Dermis blood vessel endothelial cell (primary cell): ENCODE measurements at places on chromosomes 2 and 18. TPM values are rescaled to one million over a fixed set of nuclear protein-coding genes. Genes with fewer than 3 reads are reported as not detected.

- DNase-seq: peak; percentile 5
These were observed 144.9 kb upstream of the ERBB4 start for GRCh38 chr2:212683346-212684097.

GRCh38 chr2:101948625-101949155 lies 43.1 kb upstream of the IL1R2 start:
- DNase-seq: no peak

DNA sequence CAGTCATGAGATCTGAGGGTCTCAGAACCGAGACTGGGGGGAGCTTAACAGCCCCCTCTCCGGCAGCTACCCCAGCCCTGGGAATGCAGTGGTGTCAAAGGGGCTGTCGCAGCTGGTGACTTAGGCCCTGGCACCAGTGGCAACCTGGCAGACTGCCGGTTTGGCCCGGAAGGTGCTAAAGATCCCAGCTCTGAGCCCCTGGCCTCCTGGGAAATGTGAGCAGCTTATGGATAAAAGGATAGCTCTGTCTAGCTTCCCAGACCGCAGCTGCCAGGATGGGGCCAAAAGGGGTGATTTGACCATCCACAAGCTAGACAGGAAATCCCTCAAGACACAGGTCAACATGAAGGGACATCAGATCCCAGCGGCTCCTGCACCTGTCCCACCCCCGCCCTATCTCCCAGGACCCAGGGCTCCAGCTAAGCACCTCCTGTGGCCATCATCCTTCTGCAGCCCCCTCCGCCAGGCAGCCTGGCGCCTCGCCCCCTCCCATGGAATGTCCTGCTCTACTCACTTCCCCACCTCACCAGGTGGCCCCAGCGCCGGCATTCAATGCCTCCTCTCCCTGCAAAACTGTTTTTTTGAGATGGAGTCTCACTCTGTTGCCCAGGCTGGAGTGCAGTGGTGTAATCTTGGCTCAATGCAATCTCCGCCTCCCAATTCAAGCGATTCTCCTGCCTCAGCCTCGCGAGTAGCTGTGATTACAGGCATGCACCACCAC lies 33.2 kb upstream of the EFHD1 start:
- no peak for DNase-seq

DNA sequence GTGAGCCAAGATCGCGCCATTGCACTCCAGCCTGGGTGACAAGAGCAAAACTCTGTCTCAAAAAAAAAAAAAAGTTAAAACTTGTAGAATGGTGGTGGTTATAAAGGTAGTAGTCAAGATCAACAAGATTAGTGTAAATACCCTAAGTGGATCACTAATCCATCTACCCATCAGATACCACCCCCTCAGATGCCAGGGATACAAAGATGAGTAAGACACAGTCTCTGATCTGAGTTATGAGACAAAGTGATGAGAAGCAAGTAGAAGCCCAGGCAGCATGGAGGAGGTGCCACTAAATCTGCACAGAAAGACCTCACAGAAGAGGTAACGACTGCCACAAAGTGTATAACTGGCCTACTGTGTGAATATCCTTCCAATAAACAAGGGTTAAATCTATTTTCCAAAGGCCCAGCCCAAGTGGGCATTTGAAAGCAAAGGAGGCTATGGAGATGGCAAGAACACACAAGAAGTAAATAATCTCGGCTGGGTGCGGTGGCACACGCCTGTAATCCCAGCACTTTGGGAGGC lies 20.2 kb downstream of the NFE2L2 start:
- no peak for DNase-seq

DNA sequence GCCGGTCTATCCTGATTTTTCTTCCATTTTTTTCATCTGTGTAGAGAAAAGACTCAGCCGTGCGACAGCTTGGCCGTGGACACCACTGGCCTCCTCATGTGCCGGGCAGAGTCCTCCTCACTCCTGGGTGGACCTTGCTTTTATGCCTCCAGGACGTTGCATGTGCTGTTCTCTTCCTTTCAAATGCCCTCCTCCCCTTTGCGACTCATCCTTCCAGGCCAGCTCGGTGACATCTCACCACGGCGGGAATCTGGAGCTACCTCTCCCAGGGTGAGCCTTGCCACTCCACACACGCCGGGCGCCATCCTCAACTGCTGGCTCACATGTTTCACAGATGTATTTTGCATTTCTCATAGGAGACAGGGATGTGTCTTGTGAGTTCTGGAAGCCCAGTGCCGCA lies 198.5 kb upstream of the HDAC4 start:
- no peak for DNase-seq

DNA sequence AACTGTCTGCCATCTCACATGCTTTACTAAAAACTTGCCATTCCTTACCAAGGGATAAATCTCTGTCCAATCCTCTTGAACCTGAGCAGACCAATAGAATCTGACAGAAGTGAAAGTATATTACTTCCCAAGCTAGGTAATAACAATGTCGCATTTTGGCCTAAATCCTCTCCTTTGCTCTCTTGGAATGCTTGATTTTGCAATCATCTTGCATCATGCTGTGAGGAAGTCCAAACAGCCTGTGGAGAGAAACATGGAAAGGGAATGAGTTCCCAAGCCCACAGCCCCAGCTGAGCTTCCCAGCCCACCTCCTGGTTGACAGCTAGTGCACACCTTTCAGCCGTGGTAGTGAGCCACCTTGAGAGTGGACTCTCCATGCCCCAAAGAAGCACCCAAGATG lies 540.6 kb downstream of the STK39 start:
- DNase-seq: no peak

DNA sequence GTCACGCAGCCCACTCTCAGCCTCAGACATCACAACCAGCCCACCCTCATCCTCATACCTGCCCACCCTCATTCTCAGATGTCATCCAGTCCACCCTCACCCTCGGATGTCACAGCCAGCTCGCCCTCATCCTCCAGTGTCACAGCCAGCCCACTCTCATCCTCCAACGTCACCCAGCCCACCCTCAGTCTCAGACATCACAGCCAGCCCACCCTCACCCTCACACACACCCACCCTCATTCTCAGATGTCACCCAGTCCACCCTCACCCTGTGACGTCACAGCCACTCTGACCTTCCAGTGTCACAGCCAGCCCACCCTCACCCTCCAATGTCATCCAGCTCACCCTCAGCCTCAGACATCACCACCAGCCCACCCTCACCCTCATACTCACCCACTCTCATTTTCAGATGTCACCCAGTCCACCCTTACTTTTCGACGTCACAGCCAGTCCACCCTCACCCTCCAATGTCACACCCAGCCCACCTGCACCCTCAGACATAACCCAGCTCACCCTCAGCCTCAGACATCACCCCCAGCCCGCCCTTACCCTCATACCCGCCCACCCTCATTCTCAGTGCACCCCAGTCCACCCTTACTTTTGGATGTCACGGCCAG lies 100.3 kb downstream of the LOXHD1 start:
- no peak for DNase-seq

GRCh38 chr2:211086049-211086448 lies 529.6 kb downstream of the CPS1 start:
- no peak for DNase-seq

GRCh38 chr2:75243219-75243618 lies 43.9 kb upstream of the TACR1 start:
- no peak for DNase-seq

- no peak for DNase-seq
These were observed 51.8 kb downstream of the LDLRAD4 start for GRCh38 chr18:13270279-13270855.

DNA sequence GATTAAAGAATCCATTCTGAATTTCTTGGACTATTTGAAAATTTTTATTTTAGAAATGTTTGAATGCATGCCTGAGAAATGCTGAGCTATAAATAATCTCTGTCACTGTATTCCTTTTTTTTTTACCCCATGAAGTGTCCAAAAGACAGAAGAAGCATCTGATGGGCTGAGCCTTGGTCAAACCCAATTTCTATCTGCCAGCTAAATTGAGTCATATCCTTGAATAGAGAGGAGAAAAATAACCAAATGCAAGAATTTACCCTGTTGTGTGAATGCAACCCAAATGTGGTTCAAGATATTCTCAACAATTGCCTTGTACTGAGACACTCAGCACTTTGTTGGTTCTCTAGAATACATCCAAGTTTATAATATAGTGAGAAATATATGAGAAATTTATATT lies 223.5 kb downstream of the UBE2E3 start:
- DNase-seq: no peak

- DNase-seq: peak; percentile 64
These were observed 56.8 kb downstream of the BIN1 start for GRCh38 chr2:127049927-127050802.

- no peak for DNase-seq
These were observed 297.2 kb upstream of the FIGN start for GRCh38 chr2:164032995-164033394.

DNA sequence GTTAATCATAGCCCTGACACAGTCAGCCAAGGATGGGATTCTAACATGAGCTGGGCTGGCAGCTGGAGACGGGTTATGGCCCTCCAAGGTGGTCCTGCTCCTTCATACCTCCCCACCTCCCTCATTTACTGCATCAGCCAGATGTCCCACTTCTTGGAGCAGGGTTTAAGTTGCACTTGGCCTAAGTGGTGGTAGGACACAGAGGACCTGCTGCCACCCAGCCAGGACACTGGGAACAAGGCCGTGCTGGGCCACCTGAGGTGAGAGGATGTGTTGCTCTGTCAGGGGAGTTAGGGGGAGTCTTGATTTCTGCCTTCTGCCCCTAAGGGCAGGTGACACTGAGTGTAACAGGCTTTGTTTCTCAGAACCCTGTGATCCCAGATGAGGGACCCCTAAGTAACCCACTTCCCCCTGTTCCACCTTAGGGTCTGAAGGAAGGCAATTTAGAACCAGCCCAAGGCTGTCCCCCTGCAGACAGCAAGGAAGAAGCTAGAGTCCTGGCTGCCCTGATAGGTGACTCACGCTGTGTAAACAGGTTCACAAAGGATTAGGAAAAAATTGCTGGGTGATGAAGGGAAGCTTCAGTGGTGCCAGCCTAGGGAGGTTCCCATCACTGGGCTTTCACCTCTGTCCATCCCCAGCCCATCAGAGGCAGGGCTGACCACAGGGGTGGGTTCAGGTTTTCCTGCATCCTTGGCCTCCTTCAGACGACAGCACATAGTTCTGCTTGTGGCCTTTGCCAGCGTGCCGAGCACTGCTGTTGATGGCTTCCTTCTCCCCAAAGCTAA lies 114.3 kb upstream of the MCFD2 start:
- DNase-seq: peak; percentile 50

DNA sequence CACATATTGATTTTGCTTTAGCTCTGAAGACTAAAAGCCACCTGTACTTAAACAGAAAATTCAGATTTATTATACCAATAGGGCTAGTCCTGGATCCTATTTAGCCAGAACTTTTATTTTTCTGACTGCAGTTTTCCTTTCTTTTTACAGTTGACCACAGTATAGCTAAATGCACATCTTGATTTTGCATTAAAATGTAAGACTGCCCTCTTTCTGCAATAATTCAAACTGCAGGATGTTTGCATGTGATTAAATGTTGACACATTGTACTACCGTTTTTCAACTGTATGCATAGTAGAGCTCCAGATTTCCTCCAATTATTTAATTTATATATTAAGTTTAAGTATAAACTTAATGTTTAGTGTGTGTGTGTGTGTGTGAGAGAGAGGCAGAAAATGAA lies 1262.9 kb downstream of the SUCLG1 start:
- DNase-seq: peak; percentile 72

- no peak for DNase-seq
These were observed 1.9 kb upstream of the PROM2 start for GRCh38 chr2:95272299-95272751.

- peak; percentile 41 for DNase-seq
These were observed 10.1 kb downstream of the CTIF start for GRCh38 chr18:48548921-48549320.

Gene OSBPL6
- total RNA-seq: 4.1 and 5.3 TPM in 2 replicates

Gene ATP5F1A
- total RNA-seq: 911 and 931 TPM in 2 replicates

Gene LINC00305
- 0.14 TPM in 1 of 2 replicates, not detected in the other for total RNA-seq

Gene CTDSP1
- 103 and 110 TPM in 2 replicates for total RNA-seq

Gene B3GNT7
- 12.1 and 13.6 TPM in 2 replicates for total RNA-seq

Gene ALK
- total RNA-seq: not detected in 2 replicates

Gene PAIP2B
- total RNA-seq: 1.5 and 1.9 TPM in 2 replicates

Gene VWA3B
- total RNA-seq: not detected in 2 replicates

Gene SP5
- total RNA-seq: not detected in 2 replicates
